Brain microvascular endothelial cell (primary cell): ENCODE measurements at places on chromosomes 12 and 14.

DNA sequence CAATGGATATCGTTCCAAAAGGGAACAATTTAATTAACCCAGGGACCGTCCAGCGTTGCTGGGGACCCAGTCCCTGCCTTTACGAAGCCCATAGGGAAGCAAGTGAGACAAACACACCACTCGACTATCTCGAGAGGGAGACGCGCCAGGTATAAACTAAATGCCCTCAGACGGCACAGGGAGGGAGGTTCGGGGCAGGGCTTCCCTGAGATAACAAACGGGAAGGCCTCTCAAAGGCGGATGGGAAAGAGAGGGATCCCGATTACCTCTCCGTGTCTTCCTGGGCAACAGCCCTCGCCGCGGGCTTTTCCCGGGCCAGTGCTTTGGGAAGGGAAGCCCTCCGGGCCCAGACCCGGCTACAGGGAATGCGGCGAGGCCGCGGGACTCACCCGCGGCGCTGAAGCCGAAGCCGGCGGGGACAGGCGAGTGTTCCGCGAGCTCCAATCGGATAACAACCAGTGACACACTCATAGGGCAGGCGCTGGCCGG is 390 bp downstream of the BRAP start:
- no peak for DNase-seq

DNA sequence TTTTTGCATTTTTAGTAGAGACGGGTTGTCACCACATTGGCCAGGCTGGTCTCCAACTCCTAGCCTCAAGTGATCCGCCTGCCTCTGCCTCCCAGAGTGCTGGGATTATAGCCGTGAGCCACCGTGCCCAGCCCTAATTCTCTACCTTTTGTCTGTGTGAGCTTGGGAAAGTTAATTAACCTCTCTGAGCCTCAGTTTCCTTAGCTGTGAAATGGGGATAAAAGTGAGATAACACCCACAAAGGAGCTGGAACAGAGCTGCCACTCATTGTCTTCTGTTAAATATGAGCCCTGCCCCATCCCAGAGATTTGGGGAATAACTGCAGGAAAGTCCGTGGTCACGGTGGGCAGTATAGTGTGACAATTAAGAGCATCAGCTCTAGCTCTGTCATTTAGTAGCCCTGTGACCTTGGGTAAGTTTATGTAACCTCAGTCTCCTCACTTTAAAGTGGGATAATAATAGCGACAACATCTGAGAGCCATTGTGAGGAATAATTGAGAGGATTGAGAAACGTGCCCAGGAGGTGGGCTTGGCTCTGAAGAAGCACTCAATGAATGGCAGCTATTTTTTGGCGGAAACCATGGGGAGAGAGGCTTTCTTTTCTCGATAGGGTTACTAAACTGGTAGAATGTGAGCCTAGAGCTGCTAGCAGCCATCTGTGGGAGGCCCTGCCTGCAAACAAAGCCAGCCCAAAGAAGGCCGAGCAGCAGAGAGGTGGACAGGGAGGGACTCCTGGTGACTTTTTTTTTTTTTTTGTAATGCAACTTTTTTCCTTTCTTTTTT is 60.8 kb upstream of the MED13L start:
- no peak for DNase-seq

DNA sequence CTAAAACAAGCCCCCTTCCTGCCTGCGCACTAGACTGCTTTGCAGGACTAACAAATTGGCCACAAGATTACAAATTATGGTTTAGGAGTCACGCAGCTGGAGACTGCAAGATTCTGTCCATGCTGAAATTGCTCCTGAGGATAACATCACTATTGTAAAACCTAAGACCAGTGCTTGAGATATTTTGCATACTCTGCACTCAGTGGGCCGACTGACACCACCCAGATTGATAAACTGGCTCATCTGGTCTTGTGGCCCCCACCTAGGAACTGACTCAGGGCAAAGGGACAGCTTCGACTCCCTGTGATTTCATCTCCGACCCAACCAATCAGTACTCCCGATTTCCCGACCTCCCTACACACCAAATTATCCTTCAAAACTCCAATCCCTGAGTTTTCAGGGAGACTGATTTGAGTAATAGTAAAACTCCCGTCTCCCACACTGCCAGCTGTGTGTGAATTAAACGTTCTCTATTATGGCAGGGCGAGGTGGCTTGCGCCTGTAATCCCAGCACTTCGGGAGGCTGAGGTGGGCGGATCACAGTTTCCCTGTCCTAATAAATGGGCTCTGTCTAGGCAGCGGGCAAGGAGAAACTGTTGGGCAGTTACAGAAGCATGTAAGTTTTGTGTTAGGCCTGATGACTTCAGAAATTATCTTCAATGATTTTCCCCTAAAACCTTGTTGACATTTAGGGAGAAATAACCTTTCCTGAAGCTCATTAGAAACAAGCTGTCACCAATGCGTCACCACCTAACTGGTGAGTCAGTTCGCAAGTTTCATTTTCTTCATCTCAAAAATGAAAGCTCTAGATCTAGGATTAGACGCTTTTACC is 5.3 kb upstream of the UBC start:
- no peak for DNase-seq

GRCh38 chr14:94393474-94393873 is 5.1 kb upstream of the SERPINA1 start:
- DNase-seq, result no peak

GRCh38 chr14:20775901-20776300 is 5.2 kb upstream of the RNASE6 start:
- DNase-seq, result no peak

DNA sequence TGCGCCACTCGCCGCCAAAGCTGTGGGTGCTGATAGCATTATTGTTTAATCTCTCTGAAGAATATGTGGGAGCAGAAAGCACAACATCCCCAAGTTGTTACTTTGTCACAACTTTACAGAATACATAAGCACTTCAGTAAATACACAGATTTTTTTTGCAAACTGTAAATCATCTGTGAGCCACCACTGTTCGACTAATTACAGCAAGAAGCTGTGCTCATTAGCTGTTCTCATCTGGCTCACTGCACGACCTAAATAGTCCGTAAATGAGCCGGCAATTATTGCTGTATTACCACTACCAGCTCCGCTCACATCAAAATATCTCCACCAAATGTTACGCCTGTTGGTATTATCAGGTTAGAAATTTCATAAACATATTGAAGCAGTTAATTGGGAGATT is 228.9 kb upstream of the PRKD1 start:
- no peak for DNase-seq

GRCh38 chr14:89669193-89669592 is 252.2 kb upstream of the FOXN3 start:
- DNase-seq, result no peak

GRCh38 chr14:83289896-83290295 is 1756.2 kb upstream of the SEL1L start:
- no peak for DNase-seq

GRCh38 chr12:80353254-80353653 is 90.8 kb upstream of the PTPRQ start:
- DNase-seq, result peak; percentile 59

- no peak for DNase-seq
These were observed 55.8 kb downstream of the TNFAIP2 start for GRCh38 chr14:103179094-103179493.

- no peak for DNase-seq
These were observed 645.2 kb downstream of the VRK1 start for GRCh38 chr14:97442363-97442762.

- DNase-seq, result no peak
These were observed 13.2 kb downstream of the CHFR start for GRCh38 chr12:132874175-132874574.

- no peak for DNase-seq
These were observed 15.6 kb downstream of the OTX2 start for GRCh38 chr14:56794557-56795283.

- DNase-seq, result no peak
These were observed 19.8 kb downstream of the KDM2B start for GRCh38 chr12:121561009-121561395.

DNA sequence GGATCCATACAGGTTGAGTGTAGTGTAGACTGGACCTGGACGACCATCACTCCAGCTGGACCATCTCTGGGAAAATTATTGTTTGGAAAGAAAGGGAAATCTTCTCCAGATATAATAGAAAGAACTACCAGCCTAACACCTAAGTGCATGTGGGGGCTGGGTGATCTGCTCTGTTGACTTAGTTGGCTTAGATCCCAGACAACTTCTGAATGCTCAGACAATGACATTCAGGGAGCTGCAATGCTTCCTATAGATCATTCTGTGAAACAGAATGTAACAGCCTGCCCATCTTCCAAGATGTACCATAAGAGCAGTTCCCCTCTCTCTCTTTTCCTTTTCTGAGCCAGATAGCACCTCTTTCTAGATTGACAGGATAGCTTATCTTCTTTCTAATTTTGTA is 572.8 kb upstream of the STXBP6 start:
- DNase-seq, result no peak

- DNase-seq, result no peak
These were observed 8.4 kb downstream of the SPTB start for GRCh38 chr14:64871344-64871743.

- no peak for DNase-seq
These were observed 12.5 kb downstream of the NAA25 start for GRCh38 chr12:112096070-112096469.

- no peak for DNase-seq
These were observed 46.5 kb downstream of the ELK3 start for GRCh38 chr12:96240656-96241055.

DNA sequence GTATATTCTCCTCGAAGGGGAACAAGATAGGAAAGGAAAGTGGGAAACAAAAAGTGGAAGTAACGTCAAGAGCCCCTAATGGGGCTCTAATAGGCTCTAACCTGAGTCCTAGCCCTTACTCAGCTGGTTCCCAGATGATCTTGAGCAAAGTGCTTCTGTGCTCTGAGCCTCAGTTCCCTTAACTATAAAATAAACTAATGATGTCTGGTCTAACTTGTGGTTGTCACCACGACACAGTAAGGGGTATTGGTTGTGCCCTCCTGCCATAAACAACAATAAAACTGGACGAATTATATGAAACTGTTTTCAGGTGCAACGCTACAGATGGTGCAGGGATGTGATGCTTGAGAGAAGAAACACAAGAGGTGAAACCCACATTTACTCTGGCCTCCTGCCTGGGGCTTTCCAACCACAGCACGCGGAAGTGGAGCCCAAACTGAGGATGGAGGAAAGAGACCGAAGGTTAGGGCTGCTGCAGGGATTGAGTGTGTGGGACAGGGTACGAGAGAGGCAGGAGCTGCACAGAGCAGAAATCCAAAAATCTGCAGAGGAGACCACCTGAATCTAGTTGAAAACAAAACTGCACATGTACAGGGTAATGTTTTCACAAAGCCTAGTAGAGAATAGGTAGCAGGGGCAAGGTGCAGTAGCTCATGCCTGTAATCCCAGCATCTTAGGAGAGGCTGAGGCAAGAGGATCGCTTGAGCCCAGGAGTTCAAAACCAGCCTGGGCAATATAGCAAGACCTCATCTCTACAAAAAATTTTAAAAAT is 45.6 kb upstream of the BCL2L14 start:
- no peak for DNase-seq

- no peak for DNase-seq
These were observed 76.5 kb downstream of the WNK1 start for GRCh38 chr12:828726-829395.

GRCh38 chr14:54258382-54258781 is 138.4 kb upstream of the CDKN3 start:
- no peak for DNase-seq

GRCh38 chr12:18970603-18971002 is 158.9 kb upstream of the PLEKHA5 start:
- DNase-seq, result no peak

- DNase-seq, result no peak
These were observed 8.5 kb downstream of the RDH12 start for GRCh38 chr14:67710209-67710608.

DNA sequence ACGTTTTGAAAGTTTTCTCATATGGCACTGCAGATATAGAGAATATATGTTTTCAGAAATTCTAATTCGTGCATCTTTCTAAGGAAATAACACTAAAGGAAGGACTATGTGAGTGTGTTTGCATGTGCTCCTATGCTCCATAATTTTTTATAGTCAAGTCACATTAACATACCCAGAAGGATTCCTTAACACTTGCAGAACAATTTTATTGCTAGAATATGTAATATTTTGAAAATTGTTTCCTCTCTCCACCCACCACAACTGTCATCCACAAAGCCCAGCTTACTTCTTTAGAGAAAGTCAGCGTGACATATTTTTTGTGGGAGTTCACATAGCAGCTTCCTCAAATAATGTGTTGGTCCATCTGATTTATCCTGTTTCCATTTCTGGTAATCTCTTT is 604.6 kb upstream of the MGAT4C start:
- no peak for DNase-seq

GRCh38 chr12:59929110-59929509 is 333.3 kb downstream of the SLC16A7 start:
- no peak for DNase-seq

DNA sequence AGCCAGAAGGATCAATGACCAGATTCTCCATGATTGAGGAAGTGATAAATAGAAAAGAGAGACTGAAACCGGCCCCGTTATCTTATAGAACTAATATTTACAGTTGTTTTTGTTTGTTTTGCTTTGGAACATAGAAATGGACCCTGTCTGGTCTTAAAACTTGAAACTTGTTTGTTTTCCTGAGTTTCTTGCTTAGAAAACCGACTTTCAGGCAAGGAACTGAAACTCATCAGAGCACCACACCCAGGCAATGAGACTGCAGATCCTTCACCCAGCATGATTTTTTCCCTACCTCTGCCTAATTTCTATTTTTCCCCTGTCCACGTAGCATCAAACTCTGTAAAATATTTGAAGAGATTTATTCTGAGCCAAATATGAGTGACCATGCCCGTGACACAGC is 10.6 kb upstream of the CLEC12A start:
- DNase-seq, result no peak

- no peak for DNase-seq
These were observed 77.8 kb upstream of the CPNE8 start for GRCh38 chr12:38983117-38983571.

DNA sequence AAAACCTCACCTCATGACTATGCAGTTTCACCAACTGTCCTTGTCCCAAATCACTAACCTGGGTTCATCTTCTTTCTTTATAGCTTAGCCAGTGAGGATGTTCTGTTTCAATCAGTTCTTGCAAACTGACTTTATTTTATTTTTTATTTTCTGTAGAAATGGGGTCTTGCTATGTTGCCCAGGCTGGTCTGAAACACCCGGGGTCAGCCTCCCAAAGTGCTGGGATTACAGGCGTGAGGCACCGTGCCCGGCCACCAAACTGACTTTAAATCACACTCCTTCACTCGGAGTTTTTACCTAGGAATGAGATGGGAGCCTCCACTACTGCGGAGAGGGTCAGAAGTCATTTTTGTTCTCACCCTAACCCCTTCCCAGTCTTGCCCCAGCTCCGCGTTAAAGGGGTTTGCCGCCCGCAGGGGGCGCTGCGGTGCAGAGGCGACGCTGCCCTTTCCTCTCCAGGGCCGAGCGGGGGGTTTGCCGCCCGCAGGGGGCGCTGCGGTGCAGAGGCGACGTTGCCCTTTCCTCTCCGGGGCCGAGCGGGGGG is 7.0 kb upstream of the B4GALNT3 start:
- DNase-seq, result no peak
